Transverse colon (tissue), 4 donors: ENCODE measurements at places on chromosomes 2 and 18. TPM values are rescaled to one million over a fixed set of nuclear protein-coding genes. Genes with fewer than 3 reads are reported as not detected.

- DNase-seq: no peak
- no peaks in the 10 kb centered on the region for H3K36me3 ChIP-seq
- peaks cover 20% of the 10 kb centered on the region for H3K4me1 ChIP-seq
- no peaks in the 10 kb centered on the region for H3K27me3 ChIP-seq
- H3K4me3 ChIP-seq: no peak overlapping the region
- no peak overlapping the region for H3K27ac ChIP-seq
Measured at GRCh38 chr2:134405611-134406081, 151.8 kb downstream of the MGAT5 start.

DNA sequence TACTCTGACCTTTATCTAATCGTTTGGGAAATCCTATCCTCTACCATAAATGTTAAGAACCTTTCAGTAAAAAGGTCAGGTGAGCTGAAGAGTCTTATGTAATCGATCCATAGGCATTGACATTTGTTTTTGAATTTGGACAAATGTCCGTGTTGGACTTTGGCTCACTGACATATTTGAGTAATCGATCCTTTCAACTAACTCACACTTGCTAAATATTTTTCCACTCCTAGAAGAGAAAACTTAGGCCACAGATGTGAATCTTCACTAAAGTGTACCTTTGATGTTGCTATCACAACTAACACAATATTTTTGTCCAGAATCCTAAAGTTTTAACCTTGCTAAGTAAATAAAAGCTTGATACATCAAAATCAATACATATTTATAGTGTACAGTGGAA lies 89.5 kb downstream of the CCDC102B start:
- no peaks in the 10 kb centered on the region for H3K4me1 ChIP-seq
- H3K27ac ChIP-seq: no peak overlapping the region
- H3K36me3 ChIP-seq: no peaks in the 10 kb centered on the region
- no peak overlapping the region for H3K4me3 ChIP-seq

- H3K27ac ChIP-seq: no peak overlapping the region
- H3K36me3 ChIP-seq: peaks cover 5% of the 10 kb centered on the region
- peaks cover 19% of the 10 kb centered on the region for H3K4me1 ChIP-seq
- H3K4me3 ChIP-seq: no peak overlapping the region
Measured at GRCh38 chr2:219215871-219216534, 2.8 kb downstream of the ABCB6 start.

Gene LAMA1
- total RNA-seq: 0.48 TPM

- no peak overlapping the region for H3K27ac ChIP-seq
- no peaks in the 10 kb centered on the region for H3K27me3 ChIP-seq
- H3K4me1 ChIP-seq: no peaks in the 10 kb centered on the region
- H3K36me3 ChIP-seq: no peaks in the 10 kb centered on the region
- DNase-seq: no peak
Measured at GRCh38 chr2:179626261-179626660, 235.2 kb downstream of the ZNF385B start.

- H3K27ac ChIP-seq: no peak overlapping the region
- no peaks in the 10 kb centered on the region for H3K4me1 ChIP-seq
- DNase-seq: no peak
- H3K4me3 ChIP-seq: no peak overlapping the region
- no peaks in the 10 kb centered on the region for H3K36me3 ChIP-seq
Measured at GRCh38 chr2:2472881-2473280, 141.8 kb upstream of the MYT1L start.

DNA sequence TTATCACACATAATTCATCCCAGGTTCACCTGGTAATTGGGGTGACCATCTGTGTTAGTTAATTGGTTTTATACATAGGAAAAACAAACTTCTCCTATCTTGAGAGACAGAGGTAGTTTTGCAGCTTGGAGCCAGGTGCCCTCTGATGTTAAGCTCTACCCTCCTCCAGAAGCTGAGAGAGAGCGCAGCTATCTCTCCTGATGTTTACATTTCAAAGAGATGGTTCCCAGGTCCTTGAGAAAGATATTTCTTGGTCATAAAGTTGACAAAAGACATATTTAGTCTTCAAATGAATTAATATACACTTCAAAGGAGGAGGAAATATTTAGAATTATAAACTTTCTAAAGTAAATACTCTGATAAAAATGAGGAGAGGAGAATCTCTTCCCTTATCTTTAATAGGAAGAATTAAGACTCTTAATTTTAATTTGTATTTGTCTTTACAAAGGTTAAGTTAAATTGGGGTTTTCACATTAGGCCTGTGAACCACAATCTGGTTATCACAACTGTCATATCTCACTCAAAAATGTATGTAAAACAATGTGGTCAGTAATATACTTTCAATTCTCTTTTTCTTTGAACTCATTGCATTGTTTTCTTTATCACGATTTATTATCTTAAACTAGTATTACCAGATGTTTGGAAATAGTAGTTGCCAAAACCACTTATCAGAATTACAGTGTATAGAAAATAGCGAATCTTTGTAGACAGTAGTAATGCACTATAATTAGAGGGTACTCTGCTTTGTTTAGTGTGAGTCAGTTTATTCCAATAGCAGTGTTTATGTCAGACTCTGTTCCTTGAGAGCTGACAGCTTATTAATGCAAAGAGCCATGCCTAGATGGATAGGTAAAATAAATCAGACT lies 26.8 kb downstream of the SERPINB4 start:
- H3K4me3 ChIP-seq: no peak overlapping the region
- H3K27me3 ChIP-seq: no peaks in the 10 kb centered on the region
- peak overlapping the region; percentile 5 for H3K27ac ChIP-seq
- no peaks in the 10 kb centered on the region for H3K36me3 ChIP-seq
- no peaks in the 10 kb centered on the region for H3K4me1 ChIP-seq

Gene PRKAG3
- total RNA-seq: not detected
